ENCODE measurements at places on chromosomes 7 and 10.

DNA sequence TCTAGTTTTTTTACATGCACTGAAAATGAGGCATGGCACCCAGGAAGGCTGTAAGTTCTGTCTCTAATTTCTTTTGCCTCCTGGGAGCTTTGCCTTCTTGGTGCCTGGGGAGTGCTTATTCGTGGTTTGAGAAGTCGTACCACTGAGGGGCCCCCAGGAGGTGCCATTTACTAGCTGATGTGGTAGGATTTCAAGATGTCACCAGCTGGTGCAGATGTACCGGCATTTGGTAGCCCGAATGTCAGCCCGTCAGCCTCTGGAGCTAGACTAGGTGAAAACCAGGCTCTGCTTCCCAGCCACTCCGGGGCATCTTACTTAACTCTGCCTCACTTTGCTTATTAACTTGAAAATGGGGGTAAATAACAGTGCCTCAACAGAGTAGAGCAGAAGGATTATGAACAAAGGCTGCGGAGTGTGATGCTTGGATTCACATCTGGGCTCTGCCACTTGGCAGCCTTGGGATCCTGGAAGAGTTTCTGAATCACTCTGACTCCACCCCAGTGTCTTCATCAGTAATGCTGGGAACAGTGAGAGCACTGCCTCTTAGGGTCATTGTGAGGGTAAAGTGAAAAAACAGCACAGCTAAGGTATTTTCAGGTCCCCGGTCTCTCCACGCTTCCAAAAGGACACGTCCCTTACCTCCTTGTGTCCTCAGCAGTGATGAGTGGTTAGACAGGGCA lies 31.4 kb upstream of the BTBD16 start:
- DNase-seq = no peak

DNA sequence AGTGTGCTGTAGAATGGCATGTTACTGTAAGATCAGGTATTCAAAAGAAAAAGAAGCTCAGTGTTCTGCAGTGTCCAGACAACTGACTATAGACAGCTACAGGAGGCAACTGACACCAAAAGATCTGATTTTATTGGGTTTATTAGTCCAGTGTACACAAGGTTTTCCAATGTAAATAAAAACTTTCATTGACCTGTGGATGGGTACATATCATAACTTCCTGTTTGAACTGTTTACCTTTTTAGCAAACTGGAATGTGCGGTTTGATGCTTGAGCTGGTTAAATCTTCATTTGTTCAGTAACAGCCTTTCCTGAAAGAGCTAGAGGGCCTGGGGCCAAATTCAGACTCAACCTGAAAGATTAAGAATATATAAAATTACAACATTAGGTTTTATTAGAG lies 172.6 kb upstream of the SP8 start:
- DNase-seq = no peak

DNA sequence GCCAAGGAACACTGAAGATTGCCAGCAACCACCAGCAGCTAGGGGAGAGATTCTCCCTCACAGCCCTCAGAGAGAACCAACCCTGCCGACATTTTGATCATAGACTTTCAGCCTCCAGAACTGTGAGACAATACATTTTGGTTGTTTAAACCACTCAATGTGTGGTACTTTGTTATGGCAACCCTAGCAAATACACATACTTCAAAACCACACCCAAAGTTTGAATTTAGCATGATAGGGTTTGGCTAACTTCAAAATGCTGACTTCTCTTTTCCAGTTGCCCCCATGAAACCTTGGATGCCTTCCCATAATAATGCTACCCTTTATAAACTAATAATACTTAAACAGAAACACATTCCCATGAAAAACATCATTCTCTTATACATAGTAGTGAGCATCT lies 149.8 kb downstream of the DGKI start:
- no peak for DNase-seq

DNA sequence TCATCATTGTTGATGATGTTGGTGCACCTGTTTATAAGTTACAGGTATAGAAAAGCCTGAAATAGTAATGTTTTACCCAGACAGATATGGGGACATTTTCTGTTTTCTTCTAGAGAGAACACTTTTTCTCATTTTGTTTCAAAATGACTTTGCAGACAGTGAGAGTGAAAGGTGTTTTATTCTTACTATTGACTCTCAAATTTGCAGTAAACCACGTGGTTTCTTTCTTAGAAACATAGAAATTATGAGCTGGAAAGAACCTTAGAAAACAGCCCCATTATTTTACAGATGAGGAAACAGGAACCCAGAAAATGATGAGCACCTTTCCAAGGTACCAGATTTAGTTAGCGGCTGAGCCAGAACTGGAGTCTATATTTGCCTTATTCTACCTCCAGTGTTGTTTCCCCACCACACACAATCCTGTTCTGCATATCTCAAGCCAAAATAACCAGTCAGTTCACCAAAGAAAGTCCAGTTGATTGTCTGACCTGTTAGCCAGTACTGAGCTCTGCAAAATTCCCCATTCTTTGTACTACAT lies 138.9 kb upstream of the AHR start:
- no peak for DNase-seq

DNA sequence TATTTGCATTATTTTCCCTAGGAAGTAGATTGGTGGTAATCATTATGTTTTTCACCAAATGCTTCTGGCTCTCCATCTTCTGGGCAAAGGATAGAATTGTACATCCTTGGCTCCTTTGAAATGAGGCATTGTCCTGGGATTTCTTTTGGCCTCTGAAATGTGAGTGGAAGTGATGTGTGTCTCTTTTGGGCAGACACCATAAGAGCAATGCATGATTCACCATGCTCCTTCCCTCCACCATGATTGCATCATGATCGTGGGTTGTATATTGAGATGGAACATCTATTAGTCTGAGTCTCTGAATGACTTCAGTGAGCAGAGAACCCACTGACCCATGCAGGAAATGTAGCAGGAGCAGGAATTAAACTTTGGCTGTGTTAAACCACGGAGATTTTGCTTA lies 49.2 kb downstream of the ADRA2A start:
- no peak for DNase-seq
